T47D (cell line): ENCODE measurements at places on chromosomes 16 and 17.

DNA sequence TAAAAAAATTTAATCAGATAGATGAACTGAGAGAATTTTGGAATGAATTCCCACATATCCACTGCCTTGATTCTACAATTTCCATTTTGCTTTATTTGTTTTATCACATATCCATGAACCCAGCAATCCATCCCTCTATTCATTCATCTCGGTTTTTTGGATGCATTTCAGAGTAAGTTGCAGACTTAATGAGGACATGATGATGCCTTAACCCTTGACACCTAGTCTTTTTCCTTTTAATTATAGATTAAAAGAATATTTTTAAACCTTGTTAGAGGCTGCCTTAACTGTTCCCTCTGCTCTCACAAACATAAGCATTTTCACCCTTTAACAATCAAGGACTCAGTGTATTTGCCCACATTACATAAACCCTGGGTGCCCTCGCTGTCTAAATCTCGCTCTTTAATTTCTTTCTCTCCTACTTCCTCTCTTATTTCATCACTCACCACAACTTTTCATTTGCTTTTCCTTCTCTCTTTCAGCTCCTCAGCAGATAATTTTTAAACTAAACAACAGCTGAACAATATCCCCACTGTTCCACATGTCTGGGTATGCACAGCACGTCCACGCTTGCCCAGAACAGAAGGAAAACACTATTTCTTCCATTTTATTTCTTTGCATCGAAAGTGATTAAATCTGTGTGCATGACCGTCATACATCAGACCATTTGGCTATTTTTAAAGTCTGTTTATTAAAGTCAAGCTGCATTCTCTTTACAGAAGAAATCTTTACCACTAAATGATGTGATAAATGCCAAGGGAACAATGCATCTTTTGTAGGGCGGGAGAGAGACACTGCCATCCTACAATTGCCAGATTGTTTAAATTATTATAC, 39.9 kb downstream of the IQCK start:
- DNase-seq: no peak

DNA sequence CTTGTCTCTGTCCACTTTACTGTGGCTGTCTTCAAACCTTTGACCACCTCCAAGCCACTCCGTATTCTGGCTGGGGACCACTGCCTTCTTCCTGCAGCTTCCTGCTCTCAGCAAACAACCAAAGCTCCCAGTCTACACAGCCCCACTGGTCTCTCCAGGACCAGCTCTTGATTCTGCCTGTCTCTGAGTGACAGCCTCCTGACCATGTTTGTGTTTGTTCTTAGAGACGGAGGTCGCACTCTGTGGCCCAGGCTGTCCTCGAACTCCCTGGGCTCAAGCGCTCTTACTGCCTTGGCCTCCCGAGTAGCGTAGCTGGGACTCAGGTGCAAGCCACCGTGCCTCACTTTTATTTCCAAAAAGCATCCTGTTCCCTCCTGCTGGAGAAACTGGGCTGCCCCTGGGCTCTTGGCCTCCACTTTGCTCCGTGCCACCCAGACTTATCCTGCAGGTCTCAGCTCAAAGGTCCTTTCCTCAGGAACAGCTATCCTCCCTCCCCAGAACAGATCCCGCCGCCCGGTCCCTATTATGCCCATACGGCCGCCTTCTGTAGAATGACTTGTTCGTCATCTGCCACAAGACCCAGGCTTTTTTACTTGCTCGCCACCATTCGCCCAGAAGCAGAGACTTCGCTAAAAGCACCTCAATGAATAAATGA, 9.1 kb downstream of the MNT start:
- DNase-seq: no peak

GRCh38 chr16:46884513-46885293, 541 bp downstream of the GPT2 start:
- DNase-seq: no peak

DNA sequence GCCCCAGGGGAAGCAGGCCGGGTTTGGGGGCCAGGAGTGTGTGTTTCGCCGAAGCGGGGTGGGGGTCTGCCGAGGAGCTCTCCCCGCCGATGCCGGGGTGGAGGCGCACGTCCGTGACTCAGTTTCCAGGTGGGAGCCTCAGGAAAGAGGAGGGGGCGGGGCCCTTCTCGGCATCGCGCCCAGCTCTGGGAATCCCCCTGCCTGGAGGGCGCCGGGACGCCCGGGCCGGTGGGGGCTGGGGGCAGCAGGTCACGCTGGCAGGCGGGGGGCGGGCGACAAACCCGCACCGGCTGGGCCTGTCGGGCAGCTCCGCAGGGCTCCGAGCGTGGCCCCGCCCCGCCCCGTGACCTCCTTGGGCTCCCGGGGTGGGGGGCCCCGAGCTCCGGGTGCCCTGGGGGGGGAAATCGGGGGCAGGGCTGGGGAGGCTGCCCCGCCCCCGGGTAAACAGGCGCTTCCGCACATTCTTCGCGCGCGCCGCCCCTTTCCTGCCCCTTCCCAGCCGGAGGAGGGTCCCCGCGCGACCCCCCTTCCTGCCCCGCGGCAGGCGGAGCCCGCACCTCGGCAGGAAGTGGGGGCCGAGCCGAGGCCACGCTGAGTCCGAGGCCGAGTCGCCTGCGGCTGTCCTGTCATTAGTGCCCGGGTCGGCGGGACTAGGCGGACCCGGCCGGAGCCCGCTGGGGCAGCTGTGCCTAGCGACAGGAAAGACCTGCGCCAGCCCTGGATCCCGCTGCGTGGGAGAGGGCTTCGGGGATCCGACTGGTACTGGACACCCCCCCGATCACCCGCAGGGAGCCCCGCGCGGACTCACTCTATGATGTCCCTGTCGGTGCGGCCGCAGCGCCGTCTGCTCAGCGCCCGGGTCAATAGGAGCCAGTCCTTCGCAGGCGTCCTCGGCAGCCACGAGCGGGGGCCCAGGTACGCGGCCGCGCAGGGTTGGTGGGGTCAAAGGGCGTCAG, 9.3 kb downstream of the RIPOR1 start:
- DNase-seq: no peak

- DNase-seq: no peak
Measured at GRCh38 chr16:11175787-11176341, 80.1 kb downstream of the SOCS1 start.

- peak; percentile 18 for DNase-seq
Measured at GRCh38 chr17:48335858-48336500, 94.0 kb downstream of the SKAP1 start.

- DNase-seq: no peak
Measured at GRCh38 chr17:55577687-55578086, 66.4 kb upstream of the SMIM36 start.

GRCh38 chr16:81855552-81856153, 76.6 kb downstream of the PLCG2 start:
- no peak for DNase-seq

DNA sequence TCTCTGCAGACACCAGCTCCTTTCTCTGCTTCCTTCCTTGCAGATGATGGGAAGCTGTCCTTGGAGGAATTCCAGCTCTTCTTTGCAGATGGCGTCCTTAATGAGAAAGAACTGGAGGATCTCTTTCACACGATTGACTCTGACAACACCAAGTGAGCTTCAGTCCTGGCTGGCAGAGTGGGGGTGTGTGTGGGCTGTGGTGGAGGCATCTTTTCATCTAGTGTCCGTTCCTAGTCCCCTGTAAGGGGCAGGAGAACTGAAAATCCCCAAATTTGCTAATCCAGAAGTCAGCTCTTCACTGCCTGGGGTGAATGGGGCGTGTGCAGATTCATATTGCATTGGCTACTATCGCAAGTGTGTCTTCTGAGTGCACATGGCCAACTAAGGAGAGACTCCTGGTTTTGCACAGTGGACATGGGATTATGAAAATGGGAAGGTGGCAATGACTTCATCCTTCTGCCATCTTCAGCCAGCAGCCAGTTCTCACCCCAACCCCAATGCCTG, 10.4 kb downstream of the NECAB2 start:
- no peak for DNase-seq

DNA sequence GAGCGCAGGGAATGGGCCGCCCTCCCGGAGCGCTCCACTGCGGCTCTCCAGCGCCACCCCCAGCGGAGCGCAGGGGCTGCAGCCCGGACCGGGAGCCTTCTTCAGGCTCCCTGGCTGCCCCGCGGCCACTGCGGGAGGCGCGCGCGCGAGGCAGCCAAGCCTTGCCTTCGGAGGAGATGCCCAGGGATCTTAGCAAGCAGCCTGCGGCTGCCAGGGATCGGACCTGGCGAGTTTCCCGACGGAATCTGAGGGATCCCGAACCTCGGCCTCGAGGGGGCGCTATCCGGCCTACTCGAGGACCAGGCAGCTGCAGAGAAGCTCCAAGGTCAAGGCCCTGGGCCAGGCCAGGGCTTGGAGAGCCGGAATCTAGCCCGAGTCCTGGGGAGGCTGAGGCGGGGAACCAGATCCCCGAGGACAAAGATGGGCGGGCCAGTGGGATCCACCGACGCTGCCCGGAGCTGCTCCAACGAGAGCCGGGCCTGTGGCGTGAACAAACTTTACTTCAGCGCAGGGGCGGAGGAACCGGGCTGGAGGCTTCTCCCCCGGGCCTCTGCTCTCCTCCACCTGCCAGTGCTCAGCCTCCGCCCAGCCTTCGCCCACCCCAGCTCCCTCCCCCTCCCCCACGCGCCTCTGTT, at the start of gene IRX6:
Gene IRX6, plus strand, starts transcription at position 567 of the 635 bp plus-strand sequence. CDS start 889 bp downstream, outside the sequence.
- peak; percentile 58 for DNase-seq

DNA sequence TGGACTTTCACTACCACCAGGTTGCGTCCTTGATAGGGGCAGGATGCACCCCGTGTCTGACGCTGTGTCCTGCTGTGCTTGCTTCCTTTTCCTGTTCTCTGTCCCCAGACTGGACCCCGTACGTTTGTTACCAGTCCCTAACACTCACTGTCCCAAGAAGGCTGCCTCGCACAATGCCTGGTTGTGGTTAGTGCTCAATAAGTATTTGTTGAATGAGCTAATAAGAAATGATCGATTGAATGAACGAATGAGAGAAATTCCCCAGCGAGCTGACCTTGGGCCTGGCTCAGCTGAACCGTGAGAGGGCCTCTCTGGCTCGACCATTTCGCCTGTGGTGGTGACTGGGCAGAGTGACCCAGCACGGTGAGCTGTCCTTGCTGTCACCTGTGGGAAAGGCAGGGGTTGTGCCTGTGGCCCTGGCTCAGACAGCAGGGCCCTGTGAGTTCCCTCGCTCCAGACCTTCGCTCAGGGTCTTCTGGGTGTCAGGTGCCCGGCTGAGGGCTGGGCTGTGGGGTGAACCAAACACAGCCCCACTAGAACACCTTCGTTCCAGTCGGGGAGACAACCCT, 20.9 kb downstream of the CMIP start:
- DNase-seq: no peak

- peak; percentile 90 for DNase-seq
Measured at GRCh38 chr17:32876417-32877163, at the start of gene MYO1D. Gene MYO1D (minus strand): TSS chr17:32877124. CDS start chr17:32876872, 252 bp downstream.

- DNase-seq: no peak
Measured at GRCh38 chr17:28169621-28170349, 127.3 kb downstream of the NLK start.

DNA sequence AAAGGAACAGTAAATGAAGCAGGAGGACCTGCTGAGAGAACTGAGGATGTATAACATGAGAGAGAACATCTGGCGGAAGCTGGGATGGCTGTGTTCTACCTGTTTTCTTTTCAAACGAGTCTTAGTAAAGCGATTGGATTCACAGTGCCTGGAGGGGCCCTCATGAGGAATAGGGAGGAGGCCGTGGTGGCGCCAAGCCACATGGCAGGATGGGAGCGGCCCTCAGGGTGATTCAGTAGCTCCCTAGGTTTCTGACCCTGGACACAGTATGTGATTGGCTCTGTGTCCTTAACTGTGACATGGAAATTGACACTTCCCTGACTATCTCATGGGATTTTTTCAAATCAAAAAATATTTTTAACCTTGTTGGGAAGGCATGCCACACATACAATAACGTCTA, 32.1 kb downstream of the USP43 start:
- no peak for DNase-seq

- no peak for DNase-seq
Measured at GRCh38 chr16:56776562-56776961, 46.6 kb downstream of the NUP93 start.

- no peak for DNase-seq
Measured at GRCh38 chr16:20519231-20519630, 56.9 kb downstream of the ACSM2B start.

DNA sequence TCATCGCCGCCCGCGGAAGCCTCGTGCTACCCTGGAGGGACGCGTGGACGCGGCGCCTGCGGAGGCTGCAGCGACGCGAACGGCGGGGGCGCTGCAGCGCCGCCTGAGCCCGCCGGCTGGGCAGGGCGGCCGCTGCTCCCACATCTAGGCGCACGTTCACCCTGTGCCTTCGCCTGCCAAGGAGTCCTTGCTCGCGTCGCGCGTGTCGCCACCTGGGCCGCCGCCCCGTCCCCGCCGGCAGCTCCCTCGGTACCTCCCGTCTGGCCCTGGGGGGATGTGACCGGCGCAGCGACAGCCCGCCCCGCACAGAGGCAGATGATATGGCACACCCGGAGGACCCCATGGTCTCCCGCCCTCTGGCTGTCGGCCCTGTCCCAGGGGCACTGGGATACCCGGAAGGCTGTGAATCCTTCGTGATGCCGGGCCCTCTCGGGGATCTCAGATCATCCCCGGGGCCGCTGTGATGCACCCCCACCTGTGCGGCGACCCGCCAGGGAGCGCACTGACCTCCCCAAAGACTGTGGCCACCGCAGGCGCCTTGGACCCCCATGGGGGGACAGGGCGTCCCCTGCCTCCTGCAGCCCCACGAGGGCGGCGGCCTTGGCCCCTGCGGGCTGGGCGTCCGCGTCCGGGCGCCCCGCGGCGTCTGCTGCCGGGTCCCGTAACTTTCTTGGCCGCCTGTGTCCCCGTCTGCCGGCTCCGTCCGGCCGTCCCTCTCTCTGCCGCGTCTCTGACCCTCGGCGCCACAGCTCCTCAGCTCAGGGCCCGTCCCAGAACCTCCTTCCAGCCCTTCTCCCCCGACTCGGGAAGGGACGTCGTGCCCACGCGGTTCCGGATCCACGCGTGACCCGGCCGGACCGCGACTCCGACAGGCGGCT, 689 bp upstream of the TBC1D24 start:
- peak; percentile 89 for DNase-seq

- no peak for DNase-seq
Measured at GRCh38 chr16:72794319-72794718, 253.6 kb downstream of the ZFHX3 start.

GRCh38 chr16:2243781-2244180, 7.5 kb downstream of the DNASE1L2 start:
- no peak for DNase-seq

- peak; percentile 60 for DNase-seq
Measured at GRCh38 chr17:9729034-9729650, 62.2 kb downstream of the DHRS7C start.

GRCh38 chr17:76538281-76538931, 897 bp upstream of the CYGB start:
- DNase-seq: no peak

DNA sequence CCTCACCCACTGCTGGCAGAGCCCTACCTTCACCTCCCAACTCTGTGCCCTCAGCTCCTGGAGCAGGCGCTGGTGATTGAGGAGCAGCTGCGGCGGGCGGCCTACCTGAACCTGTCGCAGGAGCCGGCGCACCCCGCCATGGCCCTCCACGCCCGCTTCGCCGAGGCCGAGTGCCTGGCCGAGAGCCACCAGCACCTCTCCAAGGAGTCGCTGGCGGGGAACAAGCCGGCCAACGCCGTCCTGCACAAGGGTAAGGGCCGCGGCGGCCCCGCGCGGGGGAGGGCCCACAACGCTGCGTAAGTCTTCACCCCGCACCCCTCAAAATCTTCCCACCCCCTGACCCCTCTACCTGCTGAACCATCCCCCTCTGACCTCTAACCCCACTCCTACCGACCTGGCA, 7.0 kb downstream of the RNF227 start:
- DNase-seq: no peak

GRCh38 chr17:58360296-58361063, 8.5 kb upstream of the SUPT4H1 start:
- no peak for DNase-seq
